LHCN-M2 (cell line): ENCODE measurements at places on chromosomes 16 and 17. TPM values are rescaled to one million over a fixed set of nuclear protein-coding genes. Genes with fewer than 3 reads are reported as not detected.

- DNase-seq, result no peak
Measured at GRCh38 chr16:85903559-85903958, 4.6 kb downstream of the IRF8 start.

TMUB2 gene
- 28.3 and 31.1 TPM in 2 replicates for total RNA-seq

GRCh38 chr17:17743391-17744112, 62.3 kb downstream of the RAI1 start:
- no peak for DNase-seq

SPATA2L gene
- 13.7 and 17.9 TPM in 2 replicates for total RNA-seq

DNA sequence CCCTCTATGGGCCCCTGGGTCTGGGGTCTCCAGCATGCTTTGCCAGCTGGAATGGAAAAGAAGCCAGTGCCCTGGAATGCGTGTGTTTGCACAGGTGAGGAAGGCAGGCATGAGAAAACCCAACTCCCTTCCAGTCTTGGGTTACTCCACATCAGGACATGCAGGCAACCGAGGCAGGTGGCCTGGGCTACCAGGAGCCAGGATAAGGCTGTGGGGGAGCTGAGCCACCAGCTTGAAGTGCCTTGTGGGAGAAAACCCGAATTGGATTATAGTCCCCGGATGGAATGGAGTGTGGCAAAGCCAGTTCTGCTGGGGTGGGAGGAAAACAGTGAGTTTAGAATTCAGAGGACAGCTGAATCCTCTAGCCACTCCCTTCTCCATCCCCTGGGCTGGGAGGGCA, 7.2 kb downstream of the SRCIN1 start:
- DNase-seq, result peak; percentile 69

DNA sequence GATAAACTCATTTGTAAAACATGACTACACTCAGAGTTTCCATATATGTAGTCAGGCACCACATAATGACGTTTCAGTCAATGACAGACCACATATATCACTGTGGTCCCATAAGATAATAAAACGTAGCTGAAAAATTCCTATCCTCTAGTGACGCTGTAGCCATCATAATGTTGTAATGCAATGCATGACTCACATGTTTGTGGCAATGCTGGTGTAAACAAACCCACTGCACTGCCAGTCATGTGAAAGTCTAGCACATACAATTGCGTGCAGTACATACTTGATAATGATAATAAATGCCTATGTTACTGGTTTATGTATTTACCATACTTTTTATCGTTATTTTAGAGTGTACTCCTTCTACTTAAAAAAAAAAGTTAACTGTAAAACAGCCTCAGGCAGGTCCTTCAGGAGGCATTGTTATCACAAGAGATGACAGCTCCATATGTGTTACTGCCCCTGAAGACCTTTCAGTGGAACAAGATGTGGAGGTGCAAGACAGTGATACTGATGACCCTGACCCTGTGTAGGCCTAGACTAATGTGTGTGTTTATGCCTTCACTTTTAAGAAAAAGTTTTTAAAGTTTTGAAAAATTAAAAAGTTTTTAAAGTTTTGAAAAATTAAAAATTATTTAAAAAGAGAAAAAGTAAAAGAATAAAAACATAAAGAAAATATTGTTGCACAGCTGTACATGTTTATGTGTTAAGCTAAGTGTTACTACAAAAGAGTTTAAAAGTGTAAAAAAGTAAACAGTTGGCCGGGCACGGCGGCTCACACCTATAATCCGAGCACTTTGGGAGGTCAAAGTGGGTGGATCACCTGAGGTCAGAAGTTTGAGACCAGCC, 9.0 kb downstream of the STAT5B start:
- peak; percentile 85 for DNase-seq

GRCh38 chr17:35350493-35350892, 22.9 kb downstream of the SLFN11 start:
- DNase-seq, result no peak

DNA sequence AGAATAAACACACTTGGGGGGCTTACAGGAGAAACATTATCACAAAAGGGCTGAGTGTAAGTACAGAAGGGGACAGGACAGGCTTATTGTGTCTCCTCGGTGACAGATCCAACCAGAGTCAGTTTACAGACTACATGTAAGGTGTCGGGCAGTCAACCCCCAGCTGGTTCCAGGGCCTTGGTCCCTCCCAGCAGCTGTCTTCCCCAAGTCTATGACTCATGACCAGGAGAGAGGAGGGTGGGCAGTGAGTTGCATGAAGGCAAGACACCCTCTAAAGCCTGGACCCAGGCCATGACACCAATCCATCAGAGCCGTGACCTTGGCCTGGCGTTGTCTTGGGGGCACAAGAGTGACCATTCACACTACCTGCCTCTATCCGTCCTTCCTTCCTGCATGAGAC, 276.2 kb upstream of the CCL2 start:
- no peak for DNase-seq

- no peak for DNase-seq
Measured at GRCh38 chr17:54945671-54946070, 22.8 kb downstream of the COX11 start.

DNA sequence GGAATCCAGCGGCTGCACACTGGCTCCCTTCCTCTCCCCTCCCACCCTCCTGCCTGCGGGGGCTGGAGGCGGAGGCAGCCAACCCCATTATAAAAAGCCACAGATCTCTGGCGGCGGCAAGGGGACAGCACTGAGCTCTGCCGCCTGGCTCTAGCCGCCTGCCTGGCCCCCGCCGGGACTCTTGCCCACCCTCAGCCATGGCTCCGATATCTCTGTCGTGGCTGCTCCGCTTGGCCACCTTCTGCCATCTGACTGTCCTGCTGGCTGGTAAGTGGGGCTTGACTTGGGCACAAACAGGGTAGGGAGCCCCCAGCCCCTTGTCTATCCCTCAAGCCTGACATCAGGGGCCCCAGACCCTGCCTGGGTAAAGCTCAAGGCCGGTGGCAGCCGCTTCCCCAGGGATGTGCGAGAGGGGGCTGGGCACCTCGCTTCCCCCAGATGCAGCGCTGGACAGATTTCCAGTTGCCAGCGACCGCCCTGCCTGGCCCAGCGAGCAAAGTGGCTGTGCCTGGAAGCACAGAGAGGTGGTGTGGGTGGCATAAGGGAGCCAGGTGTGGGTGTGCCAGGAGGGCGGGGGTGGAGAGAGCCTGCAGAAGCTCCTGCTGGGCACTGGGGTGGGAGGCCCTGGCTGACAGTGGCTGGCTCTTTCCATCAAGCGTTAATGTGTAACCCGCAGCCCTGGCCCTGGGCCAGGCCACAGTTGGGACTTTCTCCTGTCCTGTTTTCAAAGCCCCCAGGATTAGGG, at the start of gene CX3CL1:
TSS of gene CX3CL1 (plus strand) at position 119 of the 745 bp plus-strand sequence. CDS start at position 198, 79 bp downstream.
- DNase-seq, result no peak

GRCh38 chr17:48724251-48725003, 1.4 kb downstream of the PRAC2 start:
- peak; percentile 67 for DNase-seq

CYGB gene
- total RNA-seq, result 3.3 and 3.7 TPM in 2 replicates

- no peak for DNase-seq
Measured at GRCh38 chr16:6988846-6989245, 343.8 kb upstream of the RBFOX1 start.

DNA sequence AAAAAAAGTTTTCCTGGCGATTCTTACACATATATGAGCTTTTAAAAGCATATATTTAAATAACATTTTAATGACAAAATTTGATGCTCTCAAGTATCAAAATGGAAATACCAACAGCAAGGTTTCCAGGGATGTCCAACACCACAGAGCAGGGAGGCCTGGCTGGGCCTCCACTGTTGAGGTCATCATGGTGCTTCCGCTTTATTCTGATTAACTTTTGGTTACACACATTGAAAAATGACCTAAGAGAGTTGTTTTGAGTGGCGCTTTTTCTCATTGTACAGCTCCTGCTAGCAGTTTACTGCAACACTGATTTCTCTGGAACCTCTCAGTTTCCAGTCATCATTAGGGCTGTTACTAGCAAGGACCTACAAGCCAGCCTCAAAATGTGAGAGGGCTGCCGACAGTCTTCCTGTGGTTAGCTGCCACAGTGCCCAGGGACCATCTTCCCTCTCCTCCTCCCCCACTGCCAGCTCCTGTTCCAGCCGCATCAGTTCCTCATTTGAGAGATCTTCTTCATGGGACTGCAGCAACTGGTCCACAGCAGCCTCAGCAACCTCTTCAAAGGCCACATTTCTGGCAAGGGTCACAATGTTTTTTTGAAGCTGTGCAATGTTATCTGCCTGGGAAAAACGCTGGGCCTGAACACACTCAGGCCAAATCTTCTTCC, 21.3 kb downstream of the DEF8 start:
- no peak for DNase-seq

DNA sequence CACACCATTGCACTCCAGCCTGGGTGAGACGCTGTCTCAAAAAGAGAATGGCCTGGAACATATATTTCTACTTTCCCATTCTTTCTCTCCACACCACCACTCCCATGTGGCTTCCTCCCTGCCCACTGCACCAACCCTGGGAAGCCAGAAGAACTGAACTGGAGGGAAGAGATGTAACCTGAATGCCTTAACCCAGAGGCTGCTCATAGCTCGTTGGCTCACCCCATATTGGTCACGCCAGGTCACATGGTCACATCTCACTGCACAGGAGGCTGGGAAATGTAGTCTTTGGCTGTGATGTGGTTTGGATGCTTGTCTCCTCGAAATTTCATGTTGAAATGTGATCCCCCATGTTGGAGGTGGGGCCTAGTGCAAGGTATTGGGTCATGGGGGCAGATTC, 5.9 kb upstream of the DNAH17 start:
- DNase-seq, result peak; percentile 19

ICAM2 gene
- 0.29 and 1.2 TPM in 2 replicates for total RNA-seq
